ENCODE measurements at places on chromosomes 13 and 19.

GRCh38 chr13:33678906-33679657 is 138.9 kb upstream of the RFC3 start:
- DNase-seq: peak; percentile 15

DNA sequence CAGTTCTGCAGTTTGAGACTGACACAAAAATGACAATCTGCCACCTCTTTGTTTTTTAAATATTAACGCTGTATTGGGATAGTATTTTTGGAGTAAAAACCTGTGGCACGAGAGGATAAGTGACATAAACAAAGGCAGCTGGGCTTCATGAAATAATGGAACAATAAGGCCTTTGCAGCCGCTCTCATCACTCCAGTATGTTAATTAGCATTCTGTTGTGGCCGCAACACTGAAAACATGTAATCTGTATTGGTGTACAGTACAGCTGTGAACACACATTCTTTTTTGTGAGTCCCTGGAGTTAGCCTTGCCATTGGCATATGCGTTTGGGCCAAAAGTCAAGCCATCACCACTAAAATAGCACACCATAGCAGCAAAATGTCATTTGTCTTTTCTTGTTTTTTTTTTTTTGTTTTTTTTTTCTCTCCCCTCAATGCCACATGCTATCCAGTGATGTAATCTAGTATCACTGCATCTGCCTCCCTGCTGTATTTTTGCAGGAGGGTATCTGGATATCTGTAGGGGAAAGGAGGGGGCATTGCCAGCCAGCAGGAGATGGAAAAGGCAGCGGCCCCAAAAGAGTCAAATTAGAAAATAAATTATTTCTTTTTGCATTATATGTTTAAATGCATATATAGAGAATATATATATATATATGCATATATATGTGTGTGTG is 885 bp upstream of the ZNF536 start:
- DNase-seq: no peak

GRCh38 chr13:50361282-50361681 is 346.0 kb downstream of the KCNRG start:
- DNase-seq: no peak

- no peak for DNase-seq
Observed at GRCh38 chr13:88411696-88412095, 740.5 kb downstream of the SLITRK5 start.

- DNase-seq: no peak
Observed at GRCh38 chr19:7887408-7888144, 734 bp upstream of the LRRC8E start.

DNA sequence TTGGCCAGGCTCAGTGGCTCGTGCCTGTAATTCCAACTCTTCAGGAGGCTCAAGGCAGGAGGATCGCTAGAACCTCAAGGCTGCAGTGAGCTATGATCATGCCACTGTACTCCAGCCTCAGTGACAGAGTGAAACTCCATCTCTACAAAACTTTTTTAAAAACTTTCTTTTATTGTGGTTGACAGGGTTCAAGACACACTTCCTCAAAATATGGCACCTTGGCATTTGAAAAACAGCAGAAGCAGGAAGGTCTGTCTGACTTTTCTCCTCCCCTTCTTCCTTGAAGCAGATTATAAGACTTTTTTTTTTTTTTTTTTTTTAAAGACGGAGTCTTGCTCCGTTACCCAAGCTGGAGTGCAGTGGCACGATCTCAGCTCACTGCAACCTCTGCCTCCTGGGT is 100.3 kb downstream of the TM9SF2 start:
- DNase-seq: no peak

- peak; percentile 88 for DNase-seq
Observed at GRCh38 chr19:3721131-3721886, 13.1 kb downstream of the TJP3 start.

GRCh38 chr13:110126391-110126961 is 180.5 kb downstream of the COL4A1 start:
- DNase-seq: no peak

DNA sequence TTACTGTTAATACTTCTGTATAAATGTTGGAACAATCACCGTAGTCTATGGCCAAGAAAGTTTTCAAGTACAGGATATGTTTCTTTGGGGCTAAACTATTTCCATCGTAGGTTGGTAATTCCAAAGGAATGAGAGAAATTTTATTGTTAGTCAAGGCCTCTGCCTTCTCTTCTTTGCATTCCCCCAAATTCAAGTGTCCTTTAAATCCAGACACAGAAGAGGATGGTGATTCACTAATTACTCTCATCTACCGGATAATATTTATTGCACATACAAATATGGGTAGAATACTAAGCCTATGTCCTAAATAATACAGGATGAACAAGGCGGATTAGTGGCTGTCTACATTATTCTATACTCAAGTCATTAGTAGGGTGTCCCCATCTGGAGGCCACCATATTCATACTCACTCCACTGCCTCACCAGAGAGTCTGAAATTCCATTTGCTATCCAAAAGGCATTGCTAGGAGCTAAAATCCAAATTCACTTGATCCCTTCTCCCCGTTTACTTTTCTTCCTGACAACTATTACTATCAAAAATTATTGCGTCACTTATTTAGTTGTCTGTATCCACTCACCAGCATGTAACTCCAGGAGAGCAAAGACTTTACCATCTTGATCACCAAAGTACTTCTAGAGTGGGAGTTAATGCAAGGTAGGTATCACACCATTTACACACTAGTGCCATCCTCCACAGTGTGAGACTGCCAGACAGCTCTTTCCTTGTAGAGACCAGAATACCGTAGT is 82.4 kb upstream of the SGCG start:
- no peak for DNase-seq

Data from hematopoietic multipotent progenitor cell treated with erythropoietin and hydrocortisone succinate and interleukin-3 and kit ligand, for 6 days (in vitro differentiated cells).